Activated naive CD4-positive, alpha-beta T cell (primary cell): ENCODE measurements at places on chromosomes 5 and 9.

GRCh38 chr9:88721495-88722279 lies 186.7 kb downstream of the NXNL2 start:
- DNase-seq = no peak

DNA sequence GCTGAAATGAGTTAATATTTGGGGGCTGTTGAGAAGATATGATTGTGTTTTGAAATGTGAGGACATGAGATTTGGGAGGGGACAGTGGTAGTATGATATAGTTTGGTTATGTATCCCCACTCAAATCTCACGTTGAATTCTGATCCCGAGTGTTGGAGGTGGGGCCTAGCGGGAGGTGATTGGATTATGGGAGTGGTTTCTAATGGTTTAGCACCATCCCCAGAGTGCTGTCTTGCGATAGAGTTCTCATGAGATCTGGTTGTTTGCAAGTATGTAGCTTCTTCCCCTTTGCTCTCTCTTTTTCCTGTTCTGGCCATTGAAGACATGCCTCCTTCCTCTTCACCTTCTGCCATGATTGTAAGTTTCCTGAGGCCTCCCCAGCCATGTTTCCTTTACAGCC lies 386.0 kb downstream of the ARRDC3 start:
- no peak for DNase-seq

GRCh38 chr9:97511655-97512427 lies 10.4 kb downstream of the TMOD1 start:
- no peak for DNase-seq

GRCh38 chr9:93288891-93289883 lies 105.2 kb downstream of the WNK2 start:
- no peak for DNase-seq

GRCh38 chr5:59393585-59394420 lies 499.7 kb downstream of the PDE4D start:
- DNase-seq = no peak

- no peak for DNase-seq
Observed at GRCh38 chr9:31137176-31138160, 1247.0 kb upstream of the ACO1 start.

GRCh38 chr5:111635916-111636570 lies 121.0 kb downstream of the NREP start:
- no peak for DNase-seq

GRCh38 chr5:14824499-14824898 lies 47.1 kb downstream of the ANKH start:
- no peak for DNase-seq

GRCh38 chr5:158492841-158493242 lies 606.9 kb downstream of the EBF1 start:
- DNase-seq = no peak

GRCh38 chr5:68415177-68416085 lies 199.9 kb downstream of the PIK3R1 start:
- no peak for DNase-seq

DNA sequence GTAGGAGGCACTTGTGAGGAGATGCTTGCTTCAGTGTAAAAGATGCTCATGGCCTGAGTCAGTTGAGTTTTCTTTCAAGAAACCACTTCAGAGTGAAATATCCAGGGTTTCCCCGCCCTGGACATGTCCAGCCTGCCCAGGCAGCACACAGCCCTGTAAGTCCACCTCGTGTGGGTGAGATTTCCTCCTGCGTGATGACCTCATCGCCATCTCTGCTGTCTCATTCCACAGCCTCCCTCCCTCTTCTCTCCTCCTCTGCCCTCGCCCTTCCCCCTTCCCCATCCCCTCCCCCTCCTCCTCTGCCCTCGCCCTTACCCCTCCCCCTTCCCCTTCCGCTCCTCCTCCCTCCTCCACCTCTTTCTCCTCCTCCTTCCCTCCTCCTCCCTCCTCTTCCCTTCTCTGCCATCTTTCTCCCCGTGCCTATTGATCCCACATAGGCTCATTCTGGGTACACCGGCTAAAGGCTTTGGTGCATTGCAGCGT lies 34.0 kb upstream of the NCS1 start:
- DNase-seq = no peak

- no peak for DNase-seq
Observed at GRCh38 chr5:43123887-43124286, 3.2 kb downstream of the ZNF131 start.

DNA sequence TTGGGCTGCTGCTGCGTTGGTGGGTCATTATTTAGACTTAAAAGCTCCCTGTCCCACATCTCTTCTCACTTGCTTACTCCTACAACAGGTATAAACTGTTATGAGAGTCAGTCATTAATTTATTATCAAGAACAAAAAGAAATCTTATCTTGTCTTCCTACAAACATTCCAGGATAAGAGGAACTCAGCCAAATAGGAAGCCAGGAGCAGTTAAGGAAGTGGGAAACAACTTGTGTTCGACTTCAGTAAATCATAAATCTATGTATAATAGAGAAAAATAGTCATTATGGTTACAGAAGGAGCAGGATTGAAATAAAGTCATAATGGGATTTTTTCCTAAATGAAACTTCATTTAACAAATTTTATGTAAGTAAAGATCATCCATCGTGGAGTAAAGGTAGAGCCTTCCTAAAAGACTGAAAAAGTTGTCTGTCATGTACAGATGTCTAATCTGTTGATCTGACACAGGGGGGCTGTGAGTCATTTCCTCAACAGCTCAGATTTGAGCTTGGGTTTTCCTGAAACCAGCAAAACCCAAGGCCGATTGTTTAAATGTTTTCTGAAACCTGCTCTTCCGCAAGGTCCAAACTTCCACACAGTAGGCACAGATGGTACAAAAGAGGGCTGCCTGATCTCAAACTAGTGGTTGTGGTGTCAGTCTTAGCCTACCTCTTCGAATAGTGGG lies 25.3 kb upstream of the LRRTM2 start:
- DNase-seq = no peak

GRCh38 chr5:32138839-32139493 lies 35.2 kb downstream of the GOLPH3 start:
- peak; percentile 2 for DNase-seq

- no peak for DNase-seq
Observed at GRCh38 chr5:58314356-58315210, 145.3 kb downstream of the PLK2 start.

DNA sequence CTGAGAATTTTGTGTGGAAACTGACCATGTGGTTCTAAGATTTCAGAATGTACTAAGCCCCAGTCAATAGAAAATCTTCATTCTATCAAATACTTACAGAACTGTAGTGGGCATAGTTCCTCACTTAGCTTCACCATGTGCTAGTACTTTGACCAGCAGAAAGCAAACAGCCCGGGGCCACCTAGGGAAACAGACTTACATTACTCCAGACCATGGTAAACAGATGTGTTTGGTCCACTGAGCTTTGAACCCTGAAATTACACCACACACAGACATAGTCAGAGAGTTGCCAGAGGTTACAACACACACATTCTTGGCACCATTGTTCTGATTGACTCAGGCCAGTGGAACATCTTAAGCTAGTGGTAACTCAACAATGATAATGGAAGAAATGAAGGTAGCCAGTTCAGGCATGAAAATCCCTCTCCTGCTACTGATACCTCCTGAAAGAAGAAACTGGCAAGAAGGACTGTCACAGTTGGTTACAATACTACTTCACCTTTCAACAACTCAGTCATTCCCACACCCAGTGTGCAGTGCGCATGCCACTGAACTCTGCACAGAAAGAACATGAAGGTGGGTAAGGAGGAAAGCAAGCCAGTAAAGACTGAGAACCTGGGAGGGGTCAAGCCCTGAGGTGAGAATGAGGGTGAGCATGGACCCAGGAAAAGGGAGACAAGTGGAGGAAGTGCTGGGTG lies 18.7 kb upstream of the LECT2 start:
- no peak for DNase-seq

DNA sequence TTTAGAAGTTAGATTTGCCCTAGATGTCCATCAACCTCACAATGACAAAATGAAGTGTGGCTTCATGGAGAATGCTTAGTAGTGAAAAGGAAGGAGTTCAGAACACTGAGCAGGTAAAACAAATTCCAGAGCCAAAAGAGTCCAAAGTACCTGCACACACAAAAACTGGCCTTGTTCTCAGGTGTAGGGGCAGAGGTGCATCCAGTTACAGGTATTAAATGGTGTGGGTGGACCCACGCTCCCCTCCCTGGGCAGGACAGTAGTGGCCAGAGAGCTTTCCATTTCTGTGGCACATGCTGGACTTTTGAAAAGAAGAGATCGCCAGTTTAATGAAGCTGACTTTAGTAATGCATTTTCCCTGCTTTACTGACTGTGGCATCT lies 47.2 kb downstream of the SECISBP2 start:
- no peak for DNase-seq

DNA sequence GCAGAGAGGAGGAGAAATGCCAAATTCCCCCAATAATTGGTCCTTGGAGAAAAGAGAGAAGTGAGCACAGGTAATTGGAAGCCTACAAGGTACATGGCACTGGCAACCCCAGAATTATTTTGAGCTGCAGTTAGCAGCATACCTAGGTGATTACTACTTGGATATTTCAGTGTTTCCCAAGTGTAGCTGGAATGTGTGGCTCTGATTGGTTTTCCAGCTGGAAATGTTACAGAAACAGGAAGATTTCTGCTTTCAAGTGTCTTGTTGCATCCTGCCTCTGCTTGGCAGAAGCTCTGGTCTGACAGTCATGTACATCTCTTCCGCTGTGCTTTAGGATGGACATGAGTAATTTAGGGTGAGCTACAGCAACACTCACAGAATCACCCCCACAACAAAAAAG lies 262.1 kb downstream of the ENC1 start:
- DNase-seq = no peak

GRCh38 chr5:71697967-71698366 lies 21.1 kb upstream of the CARTPT start:
- DNase-seq = no peak

DNA sequence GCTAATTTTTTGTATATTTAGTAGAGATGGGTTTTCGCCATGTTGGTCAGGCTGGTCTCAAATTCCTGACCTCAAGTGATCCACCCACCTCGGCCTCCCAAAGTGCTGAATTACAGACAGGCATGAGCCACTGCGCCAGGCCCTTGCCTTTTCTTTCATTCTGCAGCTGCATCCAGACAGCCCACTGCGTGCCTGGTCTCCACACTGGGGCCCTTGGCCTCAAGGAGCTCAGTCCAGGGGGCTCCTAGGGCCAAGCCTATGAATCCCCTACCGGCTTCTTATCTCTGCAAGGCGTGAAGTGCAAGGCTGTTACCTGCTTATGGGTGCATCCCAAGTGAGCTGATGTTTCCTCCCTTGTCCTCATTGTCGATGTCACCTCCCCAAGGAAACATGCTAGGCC lies 78.8 kb downstream of the CSNK1A1 start:
- no peak for DNase-seq

- no peak for DNase-seq
Observed at GRCh38 chr5:95191330-95191729, 93.6 kb downstream of the MCTP1 start.

GRCh38 chr5:43514025-43514424 lies 923 bp downstream of the C5orf34 start:
- no peak for DNase-seq

GRCh38 chr5:167790045-167790444 lies 501.4 kb upstream of the WWC1 start:
- DNase-seq = no peak

DNA sequence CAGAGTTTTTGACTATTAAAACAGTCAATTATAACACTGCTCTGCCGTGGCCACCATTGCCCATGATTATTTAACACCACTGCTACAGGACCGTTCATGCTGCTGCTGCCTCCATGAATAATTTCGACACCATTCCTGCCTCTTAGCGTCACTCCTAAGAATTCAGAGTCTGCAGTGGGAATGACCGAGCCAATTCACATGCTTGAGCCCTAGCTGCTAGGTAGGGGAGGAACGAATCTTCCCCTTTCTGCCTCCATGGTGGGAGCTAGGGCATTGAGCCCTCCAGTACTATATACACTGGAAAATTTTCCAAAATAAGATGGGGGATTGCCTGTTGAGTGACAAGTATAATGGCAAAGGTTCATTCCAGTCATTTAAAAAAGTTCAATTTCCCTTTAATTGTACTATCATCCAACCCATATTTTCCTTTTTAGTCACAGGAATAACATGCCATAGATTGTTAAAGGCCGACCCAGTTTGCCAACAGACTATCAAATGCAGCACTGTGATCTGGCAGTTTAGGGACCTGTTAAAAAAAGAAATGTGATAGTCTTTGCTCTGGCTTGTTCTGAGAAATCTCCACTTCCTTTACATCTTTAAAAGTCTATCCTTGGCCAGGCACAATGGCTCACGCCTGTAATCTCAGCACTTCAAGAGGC lies 13.5 kb upstream of the B4GALT1 start:
- no peak for DNase-seq

- DNase-seq = no peak
Observed at GRCh38 chr9:2220036-2220435, 204.9 kb downstream of the SMARCA2 start.

GRCh38 chr9:68780720-68781119 lies 75.7 kb downstream of the PIP5K1B start:
- no peak for DNase-seq

- no peak for DNase-seq
Observed at GRCh38 chr5:52897238-52897614, 91.9 kb upstream of the ITGA2 start.

DNA sequence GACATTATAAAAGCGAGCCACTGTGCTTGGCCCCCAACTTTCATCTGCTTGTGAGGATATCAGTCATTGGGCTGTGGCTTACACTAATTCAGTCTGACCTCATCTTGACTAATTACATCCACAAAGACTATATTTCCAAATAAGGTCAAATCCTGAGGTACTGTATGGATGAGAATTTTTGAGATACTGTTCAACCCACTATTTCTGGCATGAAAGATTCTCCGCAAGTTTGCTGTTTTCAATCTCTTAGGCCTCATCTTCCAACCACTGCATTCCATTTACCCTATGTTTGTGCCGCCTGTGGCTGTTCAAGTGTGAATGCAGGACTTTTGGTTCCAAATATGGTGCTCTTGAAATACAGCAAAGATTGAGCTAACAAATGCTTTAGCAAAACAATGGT lies 400.9 kb upstream of the SGCD start:
- no peak for DNase-seq

GRCh38 chr9:134680393-134681060 lies 38.9 kb downstream of the COL5A1 start:
- DNase-seq = no peak

DNA sequence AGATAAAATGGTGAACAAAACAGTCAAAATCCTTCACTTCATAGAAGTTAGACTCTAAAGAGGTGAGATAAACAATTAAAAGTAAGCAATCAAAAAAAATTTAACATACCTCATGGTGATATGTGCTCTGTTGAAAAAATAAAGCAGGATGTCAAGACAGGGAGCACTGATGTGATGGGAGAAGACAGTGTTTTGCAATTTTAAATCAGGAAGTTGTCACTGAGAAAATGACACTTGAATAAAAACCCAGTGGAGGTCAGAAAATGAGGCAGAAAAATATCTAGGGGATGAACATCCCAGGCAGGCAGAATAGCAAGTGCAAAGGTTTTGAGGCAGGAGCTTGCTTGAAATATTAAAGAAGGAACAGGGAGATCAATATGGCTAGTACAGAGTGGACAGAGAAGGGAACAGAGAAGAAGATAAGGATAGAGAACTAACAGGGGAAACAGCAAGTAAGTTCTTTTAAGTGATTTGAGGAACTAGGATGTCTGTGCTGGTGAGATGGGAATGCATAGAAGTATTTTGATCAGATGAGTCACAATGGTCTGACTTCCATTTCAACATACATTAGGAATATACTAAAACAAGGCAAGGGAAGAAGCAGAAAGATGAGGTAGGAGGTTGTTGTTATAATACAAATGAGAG lies 130.4 kb downstream of the CHSY3 start:
- no peak for DNase-seq
